ENCODE measurements at places on chromosomes 1 and 21.
A peak's percentile ranks its signal among the peaks of the same experiment; 100 is the strongest.

GRCh38 chr1:105686874-105687690 is 1369.4 kb upstream of the PRMT6 start:
- no peak for DNase-seq

- no peak for DNase-seq
These were observed 36.4 kb upstream of the ADARB1 start for GRCh38 chr21:45037986-45038385.

DNA sequence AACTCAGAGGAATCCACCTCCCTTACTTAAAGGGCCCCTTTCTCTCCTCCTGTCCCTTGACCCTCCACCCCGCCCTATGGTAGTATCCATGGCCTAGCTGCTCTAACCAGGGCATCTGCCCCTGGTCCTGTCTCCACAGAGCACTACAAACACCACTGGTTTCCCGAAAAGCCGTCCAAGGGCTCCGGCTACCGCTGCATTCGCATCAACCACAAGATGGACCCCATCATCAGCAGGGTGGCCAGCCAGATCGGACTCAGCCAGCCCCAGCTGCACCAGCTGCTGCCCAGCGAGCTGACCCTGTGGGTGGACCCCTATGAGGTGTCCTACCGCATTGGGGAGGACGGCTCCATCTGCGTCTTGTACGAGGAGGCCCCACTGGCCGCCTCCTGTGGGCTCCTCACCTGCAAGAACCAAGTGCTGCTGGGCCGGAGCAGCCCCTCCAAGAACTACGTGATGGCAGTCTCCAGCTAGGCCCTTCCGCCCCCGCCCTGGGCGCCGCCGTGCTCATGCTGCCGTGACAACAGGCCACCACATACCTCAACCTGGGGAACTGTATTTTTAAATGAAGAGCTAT is 1.7 kb downstream of the BTG2 start:
- DNase-seq = peak; percentile 26

DNA sequence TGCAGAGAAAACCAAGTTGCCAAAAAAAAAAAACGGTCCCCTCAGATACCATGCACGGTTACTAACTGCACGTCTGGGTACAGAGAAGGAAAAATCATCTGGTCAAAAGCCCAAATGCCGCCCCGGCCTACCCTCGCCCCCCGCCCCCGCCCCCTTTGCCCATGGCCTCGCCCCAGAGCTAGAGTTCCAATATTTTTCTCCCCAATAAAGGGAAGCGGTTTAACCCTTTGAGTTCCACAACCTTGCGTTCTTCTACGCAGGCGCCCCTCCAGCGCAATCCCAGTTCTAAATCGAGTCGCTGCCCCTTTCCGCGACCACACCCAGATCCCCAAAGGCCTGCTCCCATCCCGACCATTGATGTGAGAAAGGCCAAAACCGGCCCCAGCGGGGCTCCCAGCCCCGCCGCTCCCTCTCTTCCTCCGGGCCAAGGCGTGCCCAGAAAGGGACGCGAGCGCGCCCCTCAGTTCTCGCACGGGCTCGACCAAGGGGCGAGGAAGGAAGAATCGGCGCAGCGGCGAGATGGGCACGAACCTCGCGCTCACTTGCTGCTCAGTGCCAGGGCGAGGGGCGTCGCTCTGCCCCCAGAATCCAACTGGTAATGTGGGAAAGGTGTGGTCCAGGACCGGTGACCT is 797 bp downstream of the WDR47 start:
- peak; percentile 72 for DNase-seq

GRCh38 chr21:36732217-36732616 is 33.3 kb downstream of the SIM2 start:
- DNase-seq = no peak

- DNase-seq = no peak
These were observed 1.0 kb downstream of the LYST start for GRCh38 chr1:235865565-235866204.

GRCh38 chr1:54978528-54979326 is 1.7 kb upstream of the TMEM61 start:
- DNase-seq = no peak

GRCh38 chr1:44275991-44276405 is 62.7 kb downstream of the DMAP1 start:
- no peak for DNase-seq

DNA sequence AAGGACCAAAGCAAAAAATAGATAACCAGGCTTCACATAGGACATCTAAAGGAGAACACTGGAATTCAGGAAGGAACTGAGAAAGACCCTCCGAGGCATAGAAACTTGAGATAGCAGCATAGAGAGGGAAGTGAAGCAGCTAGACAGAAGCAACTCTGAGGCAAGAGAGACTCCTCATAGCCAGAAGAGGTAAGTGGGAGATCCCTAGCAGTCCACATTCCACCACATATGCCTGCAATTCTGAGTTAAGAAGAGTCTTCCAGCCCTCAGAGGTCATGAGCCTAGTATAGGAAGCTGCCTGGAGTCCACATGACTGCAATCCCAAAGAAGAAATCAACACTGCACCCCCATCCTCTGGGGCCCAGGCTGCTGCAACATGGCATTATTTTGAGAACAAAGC is 13.9 kb upstream of the FGGY start:
- no peak for DNase-seq

DNA sequence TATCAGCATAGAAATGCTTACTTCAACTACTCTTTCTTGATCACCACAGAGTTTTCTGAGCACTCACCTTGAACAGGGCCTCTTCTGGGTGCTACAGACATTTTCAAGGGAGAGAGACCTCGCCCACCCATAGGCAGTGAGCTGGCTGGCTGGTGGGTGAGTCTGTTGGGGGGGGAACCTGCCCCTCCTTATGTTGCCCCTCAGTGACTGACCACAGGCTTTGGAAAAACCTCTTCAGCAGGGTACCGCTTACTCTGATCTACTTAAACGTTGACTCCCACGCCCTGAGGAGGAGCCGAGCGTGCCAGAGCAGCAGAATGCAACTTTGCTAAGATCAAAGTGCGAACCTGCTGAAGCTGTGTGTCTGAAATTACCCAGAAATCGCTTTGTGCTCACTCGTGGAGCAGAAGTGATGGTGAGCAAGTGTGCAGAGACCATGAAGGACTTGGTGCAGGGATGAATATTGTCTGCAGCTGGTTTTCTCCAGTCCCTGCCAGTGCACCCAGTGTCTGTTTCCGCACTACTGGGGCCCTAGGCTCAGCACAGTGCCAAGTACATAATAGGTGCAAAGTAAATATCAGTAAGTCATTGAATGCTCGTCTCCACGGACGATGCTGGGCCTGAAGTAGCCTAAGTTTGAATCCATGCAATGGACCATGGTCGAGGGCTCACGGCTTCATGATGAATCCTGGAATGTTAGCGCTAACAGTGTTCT is 158.7 kb upstream of the IRF2BP2 start:
- DNase-seq = no peak

DNA sequence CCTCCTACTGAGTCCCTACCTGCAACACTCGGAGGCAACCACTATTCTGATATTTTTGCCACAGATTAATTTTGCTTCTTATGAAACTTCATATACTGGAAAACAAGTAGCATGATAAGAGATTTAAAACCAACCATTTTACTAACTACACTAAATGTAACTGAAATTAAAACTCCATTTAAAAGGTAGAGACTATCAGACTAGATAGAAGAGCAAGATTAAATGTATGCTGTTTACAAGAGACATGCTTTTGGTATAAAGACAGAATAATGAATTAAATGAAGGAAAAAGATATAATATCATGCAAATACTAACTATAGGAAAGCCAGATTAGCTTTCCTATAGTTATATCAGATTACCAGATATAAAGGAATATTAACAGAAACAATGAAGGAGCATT is 175.9 kb downstream of the DYRK1A start:
- no peak for DNase-seq

- no peak for DNase-seq
These were observed 915.9 kb downstream of the PLA2G4A start for GRCh38 chr1:187744665-187745064.

DNA sequence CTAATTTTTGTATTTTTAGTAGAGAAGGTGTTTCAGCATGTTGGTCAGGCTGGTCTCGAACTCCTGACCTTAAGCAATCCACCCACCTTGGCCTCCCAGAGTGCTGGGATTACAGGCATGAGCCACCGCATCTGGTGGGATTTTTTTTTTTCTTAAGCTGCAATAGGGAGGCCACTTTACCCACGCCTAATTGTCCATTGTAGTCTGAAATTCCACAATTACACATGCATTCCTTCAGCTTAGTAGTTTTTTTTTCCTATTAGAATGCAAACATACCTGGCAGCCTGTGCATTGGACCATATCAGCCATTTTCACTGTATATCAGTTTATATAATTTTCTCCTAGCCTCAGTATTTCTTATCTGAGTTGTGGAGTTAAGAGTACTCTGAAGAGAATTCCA is 186.8 kb downstream of the LMX1A start:
- DNase-seq = no peak

- no peak for DNase-seq
These were observed 7.5 kb downstream of the MPL start for GRCh38 chr1:43345120-43345519.

DNA sequence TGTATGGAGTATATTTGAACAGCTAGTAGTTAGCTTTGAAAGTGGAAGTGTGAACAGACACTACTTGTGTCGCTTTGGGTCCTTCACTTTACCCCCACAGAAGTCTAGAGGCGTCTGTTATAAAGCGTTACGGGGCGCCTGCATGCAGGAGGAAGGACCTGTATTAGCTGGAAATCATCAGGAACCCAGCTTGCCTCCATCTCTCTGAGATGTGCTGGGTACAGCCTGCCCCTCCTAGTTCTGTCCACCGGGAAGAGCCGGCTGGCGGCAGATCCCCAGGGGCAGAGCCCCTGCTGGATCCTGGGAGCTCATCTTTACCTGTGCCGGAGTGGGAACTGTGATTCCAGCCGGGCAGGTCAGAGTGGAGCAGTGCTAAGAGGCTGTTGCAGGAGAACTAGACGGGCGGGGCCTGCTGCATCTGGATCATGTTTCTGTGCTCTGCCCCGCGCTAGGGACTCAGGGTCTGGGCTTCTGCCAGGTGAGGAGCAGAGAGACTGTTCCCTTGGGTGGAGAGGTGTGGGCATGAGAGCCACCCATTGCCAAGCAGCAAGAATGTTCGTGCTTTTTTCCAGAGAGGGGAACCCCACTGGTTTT is 22.3 kb upstream of the SPSB1 start:
- peak; percentile 39 for DNase-seq

- DNase-seq = no peak
These were observed 7.0 kb downstream of the COL24A1 start for GRCh38 chr1:86149591-86149990.

DNA sequence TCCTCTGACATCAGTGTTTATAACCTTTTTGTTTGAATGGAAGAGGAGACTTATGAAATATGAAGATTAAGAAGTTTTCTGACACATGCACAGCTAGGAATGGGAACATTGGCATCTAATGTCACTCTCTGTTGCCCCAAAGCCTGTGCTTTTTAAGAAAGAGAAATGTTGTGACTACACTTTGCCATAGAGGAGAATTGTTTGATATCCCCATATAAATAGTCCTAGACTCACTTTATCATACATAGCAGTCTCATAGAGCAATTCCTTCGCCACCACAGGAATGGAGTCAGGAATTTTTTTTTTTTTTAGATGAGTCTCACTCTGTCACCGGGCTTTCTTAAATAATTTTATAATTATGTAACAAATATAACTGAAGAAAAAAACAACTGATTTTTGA is 1.5 kb downstream of the KRTAP21-3 start:
- DNase-seq = no peak

DNA sequence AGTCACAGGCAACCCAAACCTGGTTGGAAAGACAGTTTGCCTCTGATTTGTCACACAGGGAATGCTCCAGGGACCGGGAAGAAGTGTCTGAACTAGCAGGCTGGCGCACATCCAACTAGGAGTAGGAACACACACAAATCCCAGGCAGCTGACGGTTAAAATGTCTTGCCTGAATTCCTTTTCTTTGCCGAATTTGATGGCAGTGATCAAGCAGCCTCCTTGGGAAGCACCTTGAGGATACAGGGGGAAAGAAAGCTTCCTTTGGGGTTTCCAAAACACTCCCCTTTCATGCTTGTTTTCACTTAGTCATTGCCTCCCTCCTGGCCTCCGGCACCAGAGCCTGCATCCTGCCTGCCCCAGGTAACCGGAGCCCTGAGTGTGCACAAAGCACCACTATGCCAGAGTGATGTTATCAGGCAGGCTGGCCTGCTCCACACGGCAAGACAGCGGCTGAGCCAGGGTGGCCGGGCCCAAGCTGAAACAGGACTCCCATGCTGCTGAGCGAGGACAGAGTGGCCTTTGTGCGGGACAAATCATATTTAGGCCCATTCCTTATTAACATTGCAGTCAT is 193.8 kb downstream of the LMX1A start:
- DNase-seq = peak; percentile 15

GRCh38 chr21:45470773-45471524 is 66.0 kb downstream of the COL18A1 start:
- no peak for DNase-seq

- no peak for DNase-seq
These were observed 45.7 kb downstream of the MACO1 start for GRCh38 chr1:25476186-25477097.

DNA sequence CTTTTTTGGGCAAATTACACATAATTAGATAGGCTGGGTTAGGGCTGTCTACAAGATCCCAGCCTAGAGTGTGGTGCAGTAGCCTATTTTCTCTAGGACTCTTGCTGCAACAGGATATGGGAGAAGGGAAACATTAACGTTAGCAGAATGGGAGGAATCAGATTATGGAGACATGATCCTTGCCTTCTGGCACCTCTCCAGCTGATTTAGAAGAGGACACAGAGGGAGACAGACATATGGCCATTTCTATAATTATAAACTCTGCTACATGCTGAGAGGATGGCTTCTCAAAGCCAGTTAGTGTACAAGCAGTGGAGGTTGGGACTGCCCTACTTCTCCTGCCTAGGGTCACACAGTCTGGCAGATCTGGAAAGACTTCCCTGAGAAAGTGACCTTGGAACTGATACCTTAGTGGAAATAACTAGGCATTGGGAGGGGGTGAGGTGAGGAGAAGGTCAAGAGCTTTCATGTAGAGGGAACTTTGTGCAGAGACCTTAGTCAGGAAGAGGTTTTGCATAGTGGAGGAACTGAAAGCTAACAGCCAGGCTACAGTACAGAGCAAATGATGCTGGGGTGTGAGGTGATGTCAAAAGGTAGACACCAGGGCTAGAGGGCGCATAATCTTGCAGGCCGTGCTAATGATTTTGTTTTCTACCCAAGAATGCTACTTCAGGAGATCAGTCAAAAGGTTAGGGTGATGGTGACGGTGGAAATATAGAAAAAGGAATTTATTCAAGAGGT is 1.2 kb upstream of the CD1D start:
- no peak for DNase-seq

DNA sequence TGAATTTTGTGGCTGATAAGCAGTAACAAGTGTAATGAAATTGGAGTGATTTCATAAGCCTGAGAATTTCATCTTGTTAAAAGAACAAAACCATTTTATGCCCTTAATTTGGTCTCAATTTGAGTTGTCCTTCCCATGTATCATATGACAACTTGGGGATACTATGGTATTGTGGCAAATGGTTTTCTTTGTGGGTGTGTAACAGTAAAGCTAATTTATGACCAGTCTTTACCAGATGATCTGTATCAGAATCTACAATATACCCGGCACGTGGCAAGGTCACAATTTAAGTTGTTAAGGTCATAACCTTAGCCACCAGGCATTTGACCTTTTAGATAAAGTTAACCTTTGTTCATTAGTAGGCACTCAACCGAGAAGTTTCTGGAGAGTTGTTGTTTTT is 9.1 kb downstream of the NFIA start:
- peak; percentile 46 for DNase-seq
